Fibroblast of skin of abdomen (primary cell): ENCODE measurements at places on chromosomes 1 and 21.

GRCh38 chr1:234746798-234747196, 136.8 kb upstream of the IRF2BP2 start:
- no peak for DNase-seq

GRCh38 chr1:94553323-94553730, 11.8 kb upstream of the F3 start:
- DNase-seq = no peak

DNA sequence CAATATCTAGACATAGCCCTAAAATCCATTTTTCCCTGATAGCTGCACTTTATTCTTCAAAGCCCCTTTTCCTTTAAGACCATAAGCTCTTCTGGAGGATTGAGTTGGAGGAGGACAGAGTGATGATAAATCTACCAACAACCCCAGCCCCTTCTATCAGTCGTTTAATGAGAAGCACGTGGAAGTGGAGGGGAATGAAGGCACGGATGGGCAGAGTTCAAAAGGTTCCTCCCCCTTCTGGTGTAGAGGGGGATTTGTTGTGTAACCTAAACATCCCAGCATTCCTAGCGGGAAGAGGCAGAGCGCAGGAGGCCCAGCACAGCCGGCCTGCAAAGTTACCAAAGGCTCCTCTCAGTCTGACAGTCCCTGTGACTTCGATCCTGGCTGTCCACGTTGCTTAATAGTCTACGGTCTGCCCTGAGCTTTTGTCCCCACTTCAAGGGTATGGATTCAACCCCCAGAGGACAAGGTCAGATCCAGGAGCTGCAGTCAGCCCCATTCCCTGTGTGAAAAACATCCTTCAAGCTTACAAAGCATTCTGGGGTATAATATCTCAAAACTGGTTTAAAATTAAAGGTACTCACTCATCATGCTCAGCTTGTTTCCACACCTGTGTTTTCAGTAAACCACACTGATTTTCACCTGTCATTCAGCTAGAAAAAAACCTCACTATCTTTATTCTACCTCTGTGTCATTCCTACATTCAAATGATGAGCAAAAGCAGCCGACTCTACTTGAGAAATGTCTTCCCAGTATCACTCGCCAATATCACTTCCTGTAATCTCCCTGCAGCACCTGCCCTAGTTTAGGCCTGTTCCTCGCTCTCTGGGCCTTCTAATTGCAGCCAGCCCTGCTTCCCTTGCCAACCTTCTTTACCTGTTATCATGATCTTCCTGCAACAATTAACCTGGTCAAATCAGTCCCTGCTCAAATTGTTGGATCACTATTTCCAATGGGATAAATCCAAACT, 117.9 kb downstream of the PLPP3 start:
- DNase-seq = peak; percentile 12

GRCh38 chr1:167775178-167775577, 53.4 kb downstream of the MPZL1 start:
- no peak for DNase-seq

DNA sequence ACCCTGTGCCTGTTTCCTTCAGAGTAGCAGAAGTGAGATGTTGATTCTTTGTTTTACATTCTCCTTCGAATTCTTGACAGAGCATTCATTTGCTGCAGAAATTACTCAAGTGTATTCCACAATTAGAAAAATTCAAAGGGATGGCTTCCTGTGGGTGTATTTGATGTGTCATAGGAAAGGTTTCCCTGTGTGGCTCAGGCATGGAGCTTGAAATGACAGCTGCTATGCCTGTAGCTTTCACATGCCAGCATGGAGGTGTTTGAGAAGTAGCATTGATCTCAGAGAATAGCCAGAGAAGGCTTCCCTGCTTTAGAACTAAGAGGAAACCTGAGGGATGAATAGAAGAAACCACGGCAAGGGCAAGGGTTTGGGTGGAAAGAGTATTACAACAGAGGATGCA, 317.2 kb upstream of the DEPDC1 start:
- DNase-seq = no peak
